ENCODE measurements at places on chromosomes 11 and 22.

- DNase-seq, result no peak
Measured at GRCh38 chr11:4195909-4196308, 101.3 kb downstream of the RRM1 start.

- no peak for DNase-seq
Measured at GRCh38 chr11:35009191-35009943, 92.9 kb downstream of the PDHX start.

DNA sequence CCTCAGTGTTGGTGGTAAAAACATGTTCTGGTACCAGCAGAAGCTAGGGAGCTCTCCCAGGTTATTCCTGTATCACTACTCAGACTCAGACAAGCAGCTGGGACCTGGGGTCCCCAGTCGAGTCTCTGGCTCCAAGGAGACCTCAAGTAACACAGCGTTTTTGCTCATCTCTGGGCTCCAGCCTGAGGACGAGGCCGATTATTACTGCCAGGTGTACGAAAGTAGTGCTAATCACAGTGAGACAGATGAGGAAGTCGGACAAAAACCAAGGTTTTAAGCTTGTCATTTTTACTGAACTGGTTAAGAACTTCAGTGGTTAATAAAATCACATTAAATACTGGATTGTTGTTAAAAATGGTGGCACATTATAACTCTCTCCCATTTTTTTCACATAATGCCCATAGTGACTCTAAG lies 42.6 kb upstream of the VPREB1 start:
- no peak for DNase-seq

- DNase-seq, result no peak
Measured at GRCh38 chr22:29311464-29312217, 3.9 kb downstream of the RASL10A start.

- no peak for DNase-seq
Measured at GRCh38 chr22:20651286-20651685, 122.6 kb upstream of the SERPIND1 start.
